Stimulated activated CD4-positive, alpha-beta T cell treated with anti-CD3 and anti-CD28 coated beads, TNF-alpha, amount 100 ng/mL, for 48 hours (primary cell): ENCODE measurements at places on chromosomes 3 and 15.

DNA sequence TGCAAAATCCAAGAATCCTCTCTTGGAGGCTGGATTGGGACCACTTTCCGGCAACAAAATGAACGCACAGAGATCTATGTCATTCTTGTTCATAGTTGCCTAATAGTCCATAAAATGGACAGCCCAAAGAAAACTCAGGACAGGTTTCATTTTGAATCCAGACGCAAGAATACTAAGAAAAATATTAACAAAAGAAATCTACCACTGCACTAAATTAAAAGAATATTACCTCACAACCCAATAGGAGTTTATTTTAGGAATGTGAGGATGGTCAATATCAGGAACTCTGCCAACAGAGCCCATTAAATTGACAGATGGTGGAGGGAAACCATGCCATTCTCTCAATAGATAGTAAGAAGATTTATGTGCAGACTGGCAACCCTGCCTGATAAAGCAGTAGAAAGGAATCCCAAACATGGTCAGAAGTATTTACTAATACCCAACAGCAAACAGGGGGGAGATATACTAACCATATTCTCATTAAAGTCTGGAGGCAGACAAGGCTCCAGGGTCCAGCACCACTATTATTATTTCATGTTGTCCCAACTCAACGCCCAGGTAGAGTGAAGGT lies 127.6 kb downstream of the SMAD6 start:
- DNase-seq: no peak

DNA sequence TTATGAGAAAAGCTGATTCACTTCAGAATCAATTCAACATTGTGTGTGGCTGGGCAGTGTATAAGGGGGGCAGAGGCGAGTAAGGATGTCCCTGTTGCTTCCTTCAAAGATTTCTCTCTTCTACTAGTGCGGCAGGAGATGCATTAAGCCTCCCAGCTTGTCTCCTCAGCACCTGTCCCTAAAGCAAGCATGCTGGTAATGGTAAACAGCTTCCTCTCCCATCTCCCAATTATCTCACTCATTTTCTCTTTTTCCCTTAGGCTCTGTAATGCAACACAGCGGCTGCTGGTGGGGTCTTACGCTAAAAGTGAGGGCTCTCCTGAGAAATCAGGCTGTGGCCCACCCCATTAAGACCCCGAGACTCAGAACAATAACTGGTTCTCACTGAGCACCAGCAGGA lies 306.4 kb upstream of the ROPN1 start:
- no peak for DNase-seq

GRCh38 chr3:184639351-184639750 lies 72.5 kb downstream of the MAGEF1 start:
- no peak for DNase-seq

DNA sequence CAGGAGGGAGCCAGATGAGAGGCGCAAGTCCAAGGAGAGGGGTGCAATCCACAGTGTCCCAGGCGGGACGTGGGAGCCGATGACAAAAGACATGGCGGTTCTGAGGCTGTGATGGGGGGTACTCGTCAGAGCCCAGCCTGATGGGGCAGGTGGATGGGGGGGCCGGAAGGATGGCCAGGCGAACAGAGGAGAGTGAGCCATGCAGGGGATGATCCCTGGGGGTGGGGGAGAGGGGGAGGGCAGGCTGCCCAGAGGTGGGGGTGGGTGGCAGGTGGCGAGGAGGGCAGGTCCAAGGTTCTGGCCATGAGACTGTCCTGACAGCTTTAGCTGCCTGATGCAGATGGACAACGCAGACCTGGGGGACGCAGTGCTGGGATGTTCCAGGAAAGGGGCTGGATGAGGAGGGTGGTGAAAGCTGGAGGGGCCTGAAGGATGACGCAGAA lies 8.9 kb upstream of the CSPG4 start:
- DNase-seq: no peak

DNA sequence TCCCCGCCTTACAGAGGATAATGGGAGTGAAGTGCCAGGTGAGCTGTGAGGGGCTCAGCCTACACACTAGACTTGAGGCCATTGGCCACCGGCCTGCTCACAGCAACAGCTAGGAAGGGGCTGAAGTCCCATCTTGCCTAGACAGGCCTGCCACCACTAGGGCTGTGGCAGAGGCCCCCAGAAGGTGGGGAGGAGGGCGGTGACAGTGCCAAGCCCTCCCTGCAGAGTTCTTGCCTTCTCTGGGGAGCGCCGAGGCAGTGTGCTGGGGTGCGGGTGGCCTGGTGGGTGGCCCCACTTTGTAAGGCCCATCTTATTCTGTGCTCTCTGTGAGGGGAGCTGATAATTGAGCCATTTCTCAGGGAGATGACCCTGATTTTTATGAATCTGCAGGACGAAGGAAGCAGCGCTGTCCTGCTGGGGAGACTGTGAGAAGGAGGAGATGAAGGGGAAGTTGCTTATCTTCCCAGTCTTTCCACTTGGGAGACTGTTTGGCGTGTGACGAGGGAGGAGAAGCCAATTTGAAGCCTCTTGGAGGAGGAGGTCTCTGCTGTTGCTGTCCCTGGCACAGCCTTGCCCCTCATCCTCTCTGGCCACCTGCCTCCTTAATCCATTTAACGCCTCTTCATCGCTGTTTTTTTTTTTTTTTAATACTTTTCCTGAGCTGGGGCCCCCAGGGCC lies 104.3 kb downstream of the LINGO1 start:
- DNase-seq: no peak

GRCh38 chr3:149026718-149027117 lies 35.4 kb downstream of the GYG1 start:
- no peak for DNase-seq

DNA sequence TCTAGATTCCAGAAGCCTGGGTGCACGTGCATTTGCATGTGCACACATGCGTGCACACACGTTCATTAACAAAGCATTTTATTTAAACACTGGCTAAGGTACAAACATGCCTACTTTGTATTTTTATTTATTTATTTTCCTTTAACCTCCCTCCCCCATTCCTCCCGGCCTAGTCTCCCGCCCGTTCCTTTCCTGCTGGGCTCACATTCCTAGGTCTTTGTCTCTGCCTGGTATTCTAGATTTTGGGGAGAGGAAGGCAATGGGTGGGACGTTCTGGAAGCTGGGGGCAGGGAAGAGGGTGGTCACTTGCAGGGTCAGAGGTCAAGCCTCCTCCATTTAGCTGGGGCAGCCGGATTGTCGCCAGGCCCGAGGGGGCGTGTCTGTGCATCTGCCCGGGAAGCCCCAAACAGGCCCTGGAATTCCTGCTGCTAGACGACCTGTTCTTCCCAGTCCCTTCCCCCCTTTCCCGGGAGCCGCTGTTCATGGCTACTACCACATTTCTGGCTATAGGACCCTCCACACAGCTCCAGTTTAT lies 51.8 kb downstream of the TRIM71 start:
- DNase-seq: no peak

- DNase-seq: no peak
These were observed at the start of gene MYRIP for GRCh38 chr3:39809181-39809994. Gene MYRIP, plus strand, starts transcription at chr3:39809609. Its CDS starts 91,208 bp downstream, at chr3:39900817.

- no peak for DNase-seq
These were observed 96.9 kb downstream of the THSD4 start for GRCh38 chr15:71212146-71212545.
